ENCODE measurements at places on chromosomes 7 and 10.
A peak's percentile ranks its signal among the peaks of the same experiment; 100 is the strongest.

GRCh38 chr10:34446049-34446448 is 369.0 kb downstream of the PARD3 start:
- DNase-seq: no peak

DNA sequence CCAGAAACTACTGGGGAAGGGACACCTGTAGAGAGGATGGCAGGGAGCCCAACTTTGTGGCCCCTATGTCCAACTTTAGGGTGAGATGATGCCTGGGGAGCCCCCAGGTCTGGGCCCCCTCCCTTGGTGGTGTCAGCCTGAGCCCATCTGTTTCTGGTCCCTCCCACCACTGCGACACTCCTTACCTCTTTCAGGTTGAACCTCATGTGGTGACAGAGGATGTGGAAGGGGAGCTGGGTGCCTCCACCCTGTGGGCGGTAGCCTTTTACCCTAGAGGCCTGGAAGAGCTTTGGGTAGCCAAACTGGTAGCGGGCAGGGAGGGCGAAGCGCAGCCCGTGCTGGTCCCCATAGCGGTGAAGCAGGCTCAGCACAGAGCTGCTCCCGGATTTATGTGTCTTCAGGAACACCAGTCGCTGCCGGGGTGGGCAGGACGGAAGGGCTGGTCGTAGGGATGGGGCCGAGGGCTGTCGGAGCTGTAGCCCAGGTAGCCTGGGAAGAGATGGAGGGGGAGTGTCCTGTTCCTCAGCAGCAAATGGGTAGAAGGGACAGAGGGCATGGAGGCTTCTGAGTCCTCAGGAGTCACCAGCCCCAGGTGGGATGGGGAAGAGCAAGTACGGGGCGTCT is 2.0 kb downstream of the GAL3ST4 start:
- DNase-seq: no peak

GRCh38 chr7:127021019-127021738 is 231.6 kb downstream of the GRM8 start:
- no peak for DNase-seq

GRCh38 chr7:99141334-99141733 is 2.6 kb downstream of the SMURF1 start:
- no peak for DNase-seq

- DNase-seq: no peak
These were observed 4.3 kb downstream of the GSTO2 start for GRCh38 chr10:104273286-104273685.

DNA sequence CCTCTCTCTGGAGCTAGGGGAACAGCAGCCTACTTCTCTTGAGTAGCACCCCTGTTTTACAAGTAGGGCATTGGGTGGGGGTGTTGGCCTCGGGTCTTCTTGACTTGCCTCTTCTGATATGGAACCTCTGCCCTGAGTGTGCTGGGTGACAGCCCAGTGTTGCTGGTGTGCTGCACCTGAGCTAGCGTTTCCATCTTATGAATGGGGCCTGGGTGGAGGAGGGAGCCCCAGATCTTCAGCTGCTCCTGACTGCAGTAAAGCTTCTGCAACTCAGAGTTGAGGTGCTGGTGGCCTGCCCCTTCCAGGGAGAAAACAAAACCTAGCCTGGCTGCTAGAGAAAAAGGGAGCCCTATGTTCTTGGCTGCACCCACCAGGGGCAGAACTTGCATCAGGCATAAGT is 202.5 kb upstream of the SHH start:
- DNase-seq: no peak

GRCh38 chr7:105820363-105821066 is 55.9 kb downstream of the ATXN7L1 start:
- no peak for DNase-seq

GRCh38 chr10:14681305-14681704 is 93.4 kb downstream of the FAM107B start:
- DNase-seq: no peak

DNA sequence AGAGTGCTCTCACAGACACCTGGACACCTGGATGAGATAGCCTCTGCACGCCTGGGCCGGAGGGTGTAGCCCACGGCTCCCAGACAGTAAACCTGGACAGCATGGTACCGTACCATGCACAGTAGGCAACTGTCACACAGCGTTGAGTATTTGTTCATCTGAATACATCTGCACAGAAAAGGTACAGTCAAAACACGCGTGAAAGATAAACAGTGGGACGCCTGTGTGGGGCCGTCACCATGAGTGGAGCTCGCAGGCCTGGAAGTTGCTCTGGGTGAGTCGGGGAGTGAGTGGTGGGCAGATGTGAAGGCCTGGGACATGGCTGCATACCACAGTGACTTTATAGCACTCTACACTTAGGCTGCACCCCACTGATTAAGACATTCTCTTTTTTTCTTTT is 280.0 kb upstream of the SHH start:
- no peak for DNase-seq

- no peak for DNase-seq
These were observed 225.0 kb downstream of the CACNB2 start for GRCh38 chr10:18364987-18365775.

DNA sequence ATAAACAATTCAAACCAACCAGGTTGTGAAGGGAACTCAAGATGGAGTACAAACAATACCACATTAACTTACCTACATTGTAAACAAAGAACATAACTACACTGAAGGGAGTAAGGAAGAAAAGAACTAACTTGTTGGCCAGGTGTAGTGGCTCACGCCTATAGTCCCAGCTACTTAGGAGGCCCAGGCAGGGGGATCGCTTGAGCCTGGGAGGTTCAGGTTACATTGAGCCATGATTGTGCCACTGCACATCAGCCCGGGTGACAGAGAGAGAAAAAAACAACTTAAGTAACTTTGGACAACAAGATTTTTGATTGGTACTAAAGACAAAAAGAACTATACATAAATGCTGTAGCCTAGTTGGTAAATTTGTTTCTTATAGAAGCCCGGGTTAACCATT is 68.8 kb downstream of the TRIL start:
- no peak for DNase-seq

- no peak for DNase-seq
These were observed 280.8 kb downstream of the ARHGAP12 start for GRCh38 chr10:31647861-31648260.

- no peak for DNase-seq
These were observed 12.8 kb upstream of the ARID5B start for GRCh38 chr10:61888744-61889143.

DNA sequence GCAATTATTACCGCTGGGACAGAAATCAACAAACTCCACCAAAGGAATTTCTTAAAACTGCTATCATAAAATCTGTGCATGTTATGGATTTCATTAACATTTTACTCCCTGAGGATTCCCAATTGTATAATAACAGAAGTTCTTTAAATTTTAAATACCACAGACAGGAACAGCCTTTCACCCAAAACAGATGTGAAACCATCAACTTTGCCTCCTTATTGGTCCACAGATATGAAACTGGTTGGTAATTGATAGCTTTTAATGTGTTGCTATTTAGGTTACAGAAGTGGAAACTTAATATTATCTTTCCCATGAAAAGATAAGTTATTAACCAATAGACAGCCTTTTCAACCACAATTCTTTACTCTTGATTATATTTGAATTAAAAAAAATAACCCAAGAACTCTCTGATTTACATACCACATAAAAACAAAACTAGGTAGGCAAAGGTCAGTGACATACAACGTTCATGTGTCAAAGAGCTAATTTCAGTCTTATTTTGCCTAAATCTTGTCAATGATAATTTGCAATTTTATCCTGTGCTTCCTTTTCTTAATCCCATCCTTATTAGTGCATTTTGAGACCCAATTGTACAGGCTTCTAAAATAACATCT is 90.0 kb downstream of the NRP1 start:
- DNase-seq: no peak

- peak; percentile 85 for DNase-seq
These were observed 56.6 kb downstream of the TWIST1 start for GRCh38 chr7:19060761-19061259.

DNA sequence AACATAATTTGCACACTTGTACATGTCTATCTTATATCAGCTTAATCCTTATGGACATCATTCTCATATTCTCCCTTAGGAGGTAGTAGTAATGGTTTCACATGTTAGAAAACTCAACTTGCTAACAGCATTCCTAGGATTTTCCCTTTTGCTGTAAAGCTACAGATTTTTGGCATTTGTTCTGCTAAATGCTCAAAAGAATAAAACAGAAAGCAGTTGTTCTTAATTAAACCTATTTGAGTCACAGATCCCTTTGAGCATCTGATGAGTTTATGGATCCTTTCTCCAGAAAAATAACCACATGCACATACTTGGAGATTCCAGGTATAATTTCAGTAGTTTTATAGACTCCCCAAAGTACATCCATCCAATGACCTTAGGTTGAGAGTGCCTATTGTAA is 122.9 kb upstream of the BET1 start:
- peak; percentile 58 for DNase-seq

- DNase-seq: no peak
These were observed 52.6 kb downstream of the ANK3 start for GRCh38 chr10:60336901-60337630.

DNA sequence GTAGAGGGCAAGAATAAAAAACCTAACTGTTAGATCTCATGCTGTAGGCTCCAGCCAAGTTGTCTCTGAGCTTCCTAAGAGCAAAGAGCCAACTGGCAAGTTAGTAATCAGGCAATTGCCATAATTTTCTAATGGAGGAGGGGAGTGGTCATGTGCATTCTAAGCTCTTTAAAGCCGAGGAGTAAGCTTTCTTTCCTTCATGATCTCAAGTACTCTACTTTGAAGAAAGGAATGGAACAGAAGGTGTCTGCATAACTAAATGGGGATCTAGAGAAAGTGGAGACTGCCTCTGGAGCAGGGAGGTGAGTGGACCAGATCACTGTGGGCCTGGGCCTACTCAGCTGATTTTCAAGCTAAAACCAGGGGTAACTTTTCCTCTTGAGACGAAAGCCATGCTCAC is 37.7 kb upstream of the TOMM7 start:
- no peak for DNase-seq

DNA sequence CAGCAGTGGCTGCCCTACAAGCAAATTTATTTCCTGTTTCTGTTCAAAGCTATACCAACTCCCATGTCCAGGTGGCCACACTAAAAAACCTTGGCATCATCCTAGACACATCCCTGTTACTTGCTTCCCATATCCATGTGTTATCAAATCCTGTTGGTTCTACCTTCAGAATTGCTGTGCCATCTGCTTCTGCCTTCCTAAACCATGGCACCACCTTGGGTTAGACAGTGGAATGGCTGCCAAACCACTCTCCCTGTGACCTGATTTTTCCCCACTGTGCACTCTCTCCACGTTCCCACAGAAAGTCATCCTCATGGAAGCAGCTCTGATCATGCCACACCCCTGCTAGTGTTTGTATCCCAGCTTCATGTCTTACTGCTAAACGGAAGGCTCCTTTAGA is 697.6 kb upstream of the GALNT17 start:
- no peak for DNase-seq

GRCh38 chr7:142459551-142459963 is 201.7 kb upstream of the PRSS58 start:
- DNase-seq: peak; percentile 75

DNA sequence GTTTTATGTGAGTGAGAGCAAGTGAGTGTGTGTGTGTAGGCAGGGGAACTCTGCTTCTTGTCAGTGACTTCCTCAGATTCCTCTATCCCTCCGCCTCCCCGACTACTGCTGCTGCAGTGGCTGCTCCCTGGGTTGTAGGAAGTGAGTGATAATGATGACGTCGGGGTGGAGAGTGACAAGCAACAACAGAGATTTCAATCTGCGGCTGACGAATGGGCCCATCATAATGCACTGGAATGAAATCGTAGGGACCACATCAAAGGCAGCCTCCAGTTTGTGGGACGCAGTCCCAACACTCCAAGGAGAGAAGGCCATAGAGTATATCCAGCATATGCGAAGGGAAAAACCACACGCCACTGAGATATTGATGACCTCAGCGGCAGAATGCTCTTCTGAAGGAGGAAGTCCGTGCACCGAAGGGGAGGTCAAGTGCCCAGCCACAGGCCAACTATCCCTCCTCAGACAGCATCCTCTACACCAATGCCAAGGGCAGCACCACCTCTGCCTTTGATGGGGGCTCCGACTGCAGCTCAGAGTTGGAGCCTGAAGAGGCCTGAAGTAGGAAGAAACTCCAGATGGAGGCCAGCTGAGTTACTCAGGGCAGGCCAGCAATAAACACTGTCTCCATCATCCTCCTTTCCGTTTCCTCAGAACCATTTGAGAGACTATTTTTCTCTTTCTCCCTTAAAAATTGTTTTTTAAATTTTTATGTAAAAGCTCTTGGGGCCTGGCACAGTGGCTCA is 11.3 kb upstream of the STMP1 start:
- DNase-seq: peak; percentile 70

DNA sequence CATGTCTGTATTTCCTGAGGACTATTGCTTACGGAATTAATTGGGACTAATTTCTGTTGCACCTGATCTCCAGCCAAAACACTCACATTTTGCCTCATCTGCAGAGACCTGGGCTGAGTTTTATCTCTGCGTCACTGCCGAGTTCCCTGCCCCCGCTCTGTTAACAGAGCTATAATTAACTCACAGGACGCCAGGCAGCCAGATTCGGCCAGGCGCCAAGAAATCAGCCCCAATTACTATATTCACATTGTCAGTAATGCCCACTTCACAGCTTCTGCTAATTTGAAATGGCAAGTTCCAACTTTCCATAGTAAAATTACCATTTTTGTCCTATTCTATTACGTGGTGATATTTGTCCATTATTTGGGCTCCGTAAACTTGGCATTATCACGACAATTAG is 130.5 kb downstream of the CUX1 start:
- DNase-seq: no peak

- DNase-seq: no peak
These were observed 10.0 kb upstream of the MARVELD1 start for GRCh38 chr10:97703398-97704067.

- no peak for DNase-seq
These were observed 227.9 kb downstream of the GATA3 start for GRCh38 chr10:8282340-8282739.

- no peak for DNase-seq
These were observed 14.5 kb downstream of the NUDT5 start for GRCh38 chr10:12181065-12181775.

GRCh38 chr10:85976267-85976793 is 390.3 kb downstream of the GRID1 start:
- DNase-seq: no peak

- DNase-seq: peak; percentile 19
These were observed 29.7 kb upstream of the GTF2I start for GRCh38 chr7:74627661-74628411.

GRCh38 chr7:134071355-134072331 is 55.5 kb upstream of the LRGUK start:
- no peak for DNase-seq
